ENCODE measurements at places on chromosomes 7 and 10. TPM values are rescaled to one million over a fixed set of nuclear protein-coding genes. Genes with fewer than 3 reads are reported as not detected.
A peak's percentile ranks its signal among the peaks of the same experiment; 100 is the strongest.

Gene RARRES2
- total RNA-seq, result 124 TPM

Gene CTAGE4
- 63.3 TPM for total RNA-seq

Gene MRPS24
- 63.3 TPM for total RNA-seq

GRCh38 chr7:80781561-80781979 is 137.3 kb downstream of the SEMA3C start:
- DNase-seq, result peak; percentile 22

- no peak for DNase-seq
These were observed 43.3 kb upstream of the MTURN start for GRCh38 chr7:30091491-30091912.

DNA sequence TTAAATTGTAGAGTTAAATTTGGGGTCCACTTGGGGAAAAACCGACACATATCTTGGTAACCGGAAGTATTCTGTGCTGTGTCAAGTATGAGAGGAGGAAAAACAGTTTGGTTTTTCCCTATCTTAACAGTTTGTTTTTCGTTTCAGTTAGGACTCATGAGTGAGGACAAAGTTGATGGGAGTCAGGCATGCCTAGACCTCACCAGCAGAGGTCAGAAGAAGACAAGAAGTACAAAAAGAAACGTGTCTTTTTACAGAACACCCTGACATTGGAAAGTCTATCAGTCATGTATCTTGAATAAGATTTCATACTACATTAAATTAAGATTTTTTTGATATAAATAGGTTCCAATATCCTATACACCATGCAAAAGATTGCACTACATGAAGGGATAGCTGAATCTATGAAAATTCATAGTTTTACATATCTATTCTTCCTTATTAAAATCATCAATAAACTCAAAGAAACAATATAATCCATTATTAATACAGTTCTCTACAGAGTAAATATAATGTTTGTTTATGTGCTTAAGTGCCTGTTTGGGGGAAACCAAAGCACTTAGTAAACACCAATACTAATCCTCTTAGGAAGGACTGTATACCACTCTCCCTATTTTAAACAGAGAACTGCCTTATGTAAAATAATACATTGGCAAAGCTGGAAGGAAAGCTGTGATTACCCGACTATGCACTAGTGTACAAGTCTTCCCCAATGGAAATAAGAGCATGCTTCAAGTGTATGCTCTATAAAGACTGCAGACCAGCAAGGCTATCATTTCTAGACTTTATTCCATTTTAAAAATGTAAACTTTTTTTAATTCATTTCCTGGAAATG is 95.6 kb downstream of the USP6NL start:
- DNase-seq, result peak; percentile 54

DNA sequence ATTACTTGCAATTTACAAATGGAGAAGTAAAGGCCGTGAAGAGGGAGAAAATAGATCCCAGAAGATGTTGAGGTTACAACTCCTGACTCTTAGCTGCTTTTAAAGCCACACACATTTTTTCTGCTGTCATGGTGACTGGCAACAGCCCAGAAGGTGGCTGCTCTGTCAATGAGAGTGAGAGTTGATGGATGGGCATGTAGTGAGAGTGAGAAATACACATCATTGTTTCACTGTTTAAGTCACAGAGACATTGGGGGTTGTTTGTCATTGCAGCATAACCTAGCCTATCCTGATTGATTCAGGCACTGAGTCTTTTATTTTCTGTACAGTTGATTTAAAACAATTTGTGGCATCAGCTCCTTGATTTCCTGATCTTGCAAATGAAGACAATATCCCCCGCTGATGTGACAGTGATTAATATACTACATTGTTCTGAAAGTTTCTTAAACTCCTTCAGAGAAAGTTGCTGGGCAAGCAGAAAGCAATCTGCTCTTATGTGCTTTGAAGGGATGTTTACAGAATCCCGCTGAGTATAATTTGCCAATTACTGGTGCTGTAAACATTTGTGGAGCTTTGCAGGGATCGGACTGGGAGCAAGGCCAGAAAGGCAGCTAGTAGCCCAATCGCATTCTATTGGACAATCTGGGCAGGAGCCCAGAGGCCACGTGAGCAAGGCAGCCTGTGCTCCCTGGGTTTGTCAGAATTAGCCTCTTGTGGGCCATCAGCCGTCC is 229.6 kb downstream of the PRPF18 start:
- peak; percentile 58 for DNase-seq

DNA sequence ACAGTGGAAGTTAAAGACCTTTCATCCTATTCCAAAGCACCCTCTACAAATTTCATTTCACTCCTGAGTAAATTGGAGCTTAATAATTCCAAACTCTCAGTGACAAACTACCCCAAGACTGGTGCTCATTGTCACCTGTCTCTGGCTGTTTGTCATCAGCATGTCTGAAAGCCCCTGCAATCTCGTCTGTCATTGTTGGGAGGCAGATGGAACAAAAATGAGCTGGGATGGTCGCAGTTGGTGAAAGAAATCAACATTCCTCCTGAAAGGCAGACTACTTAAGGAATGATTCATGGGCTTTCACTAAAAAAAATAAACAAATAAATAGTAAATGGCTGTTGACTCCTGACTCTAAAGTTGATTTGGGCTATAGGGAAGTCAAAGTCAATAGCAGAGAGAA is 69.7 kb upstream of the PALS2 start:
- DNase-seq, result no peak

DNA sequence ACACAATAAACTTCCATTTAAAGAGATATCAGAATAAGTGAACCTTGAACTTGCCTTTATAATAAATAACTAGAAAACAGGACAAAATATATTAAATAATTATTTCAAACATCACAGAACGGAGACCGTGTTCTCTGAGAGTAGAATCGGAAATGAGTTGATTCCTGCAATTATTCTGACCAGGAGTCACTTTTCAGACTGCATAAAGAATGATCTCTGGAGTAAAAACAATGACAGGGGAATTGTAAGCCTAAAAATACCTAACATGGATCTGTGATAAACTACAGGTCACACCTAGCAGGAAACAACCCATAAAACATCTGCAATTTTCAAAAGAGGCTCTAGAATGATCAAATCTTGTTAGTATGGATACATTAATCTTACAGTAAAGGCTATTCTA is 577.5 kb upstream of the SORCS1 start:
- DNase-seq, result no peak

- peak; percentile 14 for DNase-seq
These were observed 2.2 kb downstream of the FZD8 start for GRCh38 chr10:35639728-35640401.

DNA sequence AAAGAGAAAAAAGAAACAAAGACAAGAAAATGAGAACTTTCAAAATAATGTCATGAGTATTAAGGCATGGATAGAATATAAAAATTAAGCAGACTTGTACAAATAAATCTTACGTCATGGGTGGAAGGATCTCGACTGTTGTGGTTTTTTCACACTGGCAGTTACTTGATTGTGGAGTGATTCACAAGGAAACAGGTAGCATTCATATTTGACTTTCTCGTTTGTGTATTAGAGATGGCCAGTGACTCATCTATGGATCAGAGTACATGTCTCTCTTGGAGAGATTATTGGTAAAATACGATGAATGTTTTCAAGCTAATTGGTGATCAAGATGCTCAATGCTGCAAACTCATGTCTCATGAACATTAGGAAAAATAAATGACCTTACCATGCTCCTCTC is 564.3 kb downstream of the GATA3 start:
- no peak for DNase-seq

DNA sequence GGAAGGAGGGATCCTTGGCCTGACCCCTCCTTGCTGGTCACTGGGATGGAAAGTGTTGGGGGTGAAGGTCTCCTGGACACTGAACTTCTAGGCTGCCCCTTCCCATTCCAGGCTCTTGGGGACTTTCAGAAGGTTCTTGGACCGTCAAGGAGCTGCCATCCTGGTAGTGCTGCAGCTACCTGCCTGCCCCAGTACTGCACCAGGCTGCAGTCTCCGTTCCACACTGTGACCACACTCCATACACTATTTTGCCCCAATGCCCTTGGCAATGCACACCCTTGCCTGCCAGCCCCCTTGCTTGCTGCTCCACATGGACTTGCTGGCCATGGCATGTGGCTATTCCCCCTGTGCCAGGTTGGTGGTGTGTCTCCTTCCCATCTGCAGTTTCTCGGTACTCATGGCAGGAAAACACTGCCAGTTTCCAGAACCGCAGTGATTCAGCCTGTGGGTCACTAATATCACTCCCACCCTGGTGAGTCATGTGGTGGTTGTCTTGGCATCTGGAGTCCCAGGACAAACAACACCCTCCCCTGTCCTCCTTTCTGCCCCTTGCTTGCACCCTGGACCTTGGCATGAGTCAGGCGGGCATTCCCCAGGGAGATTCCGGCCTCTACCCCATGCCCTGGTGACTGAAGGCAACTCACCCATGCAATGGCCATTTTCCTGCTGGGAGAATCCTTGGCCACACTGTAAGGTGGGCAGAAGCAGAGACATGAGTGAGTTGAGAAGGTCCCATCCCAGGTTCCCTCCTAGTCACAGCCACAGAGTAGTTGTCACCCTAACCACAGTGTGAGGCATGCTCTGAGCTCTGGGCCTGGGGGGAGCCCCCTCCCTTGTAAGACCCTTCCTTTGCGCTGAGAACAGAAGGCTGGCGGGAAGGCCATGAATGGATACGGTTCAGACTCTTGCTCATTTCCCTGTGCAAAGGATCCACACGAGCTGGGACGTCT is 32.8 kb downstream of the GOLGA7B start:
- no peak for DNase-seq

GRCh38 chr10:127399668-127400067 is 149.4 kb upstream of the NPS start:
- no peak for DNase-seq

DNA sequence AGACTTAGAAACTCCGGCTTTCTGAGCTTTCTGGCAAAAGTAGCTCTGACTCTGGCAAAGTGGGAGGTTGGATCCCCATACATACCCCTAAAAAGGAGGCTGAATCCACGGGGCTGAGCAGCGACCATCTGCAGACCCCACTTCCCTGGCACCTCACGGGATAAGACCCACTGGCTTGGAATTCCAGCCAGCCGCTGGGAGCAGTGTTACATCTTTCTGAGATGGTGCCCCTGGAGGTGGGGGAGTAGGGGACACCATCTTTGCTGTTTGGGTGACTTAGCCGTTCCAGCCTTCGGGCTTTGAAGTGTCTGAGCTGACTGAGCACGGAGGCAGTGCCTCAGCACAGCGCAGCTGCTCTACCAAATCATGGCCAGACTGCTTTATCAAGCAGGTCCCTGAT is 45.0 kb upstream of the GRM3 start:
- DNase-seq, result no peak

DNA sequence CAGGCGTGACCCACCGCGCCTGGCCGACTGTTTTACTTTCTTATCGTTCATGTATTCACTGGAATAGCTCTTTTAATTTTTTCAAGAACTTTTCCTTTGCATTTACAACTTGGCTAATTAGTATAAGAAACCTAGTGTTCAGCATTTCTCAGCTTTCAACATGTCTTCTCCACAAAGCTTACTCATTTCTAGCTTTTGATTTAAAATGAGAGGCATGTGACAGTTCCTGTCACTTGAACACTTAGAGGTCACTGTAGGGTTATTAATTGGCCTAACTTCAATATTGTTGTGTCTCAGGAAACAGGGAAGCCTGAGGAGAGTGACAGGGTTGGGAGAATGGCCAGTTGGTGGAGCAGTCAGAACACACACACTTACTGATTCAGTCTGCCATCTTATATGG is 125.1 kb upstream of the GPR22 start:
- DNase-seq, result no peak

DNA sequence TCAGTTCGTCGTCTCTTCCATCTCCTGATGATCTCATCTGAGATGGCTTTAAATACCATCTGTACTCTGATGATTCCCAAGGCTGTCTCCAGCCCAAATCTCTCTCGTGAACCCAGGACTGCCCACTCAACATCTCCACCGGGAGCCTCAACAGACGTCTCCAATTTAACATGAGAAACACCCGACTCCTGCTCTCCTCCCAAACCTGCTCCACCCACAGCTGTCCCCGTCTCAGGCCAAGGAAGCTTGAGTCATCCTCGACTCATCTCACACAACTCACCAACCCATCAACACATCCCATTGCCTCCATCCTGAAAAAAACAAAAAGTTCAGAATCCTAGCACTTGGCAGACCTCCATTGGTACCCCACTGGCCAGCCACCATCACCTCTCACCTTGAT is 29.7 kb upstream of the CALN1 start:
- no peak for DNase-seq

DNA sequence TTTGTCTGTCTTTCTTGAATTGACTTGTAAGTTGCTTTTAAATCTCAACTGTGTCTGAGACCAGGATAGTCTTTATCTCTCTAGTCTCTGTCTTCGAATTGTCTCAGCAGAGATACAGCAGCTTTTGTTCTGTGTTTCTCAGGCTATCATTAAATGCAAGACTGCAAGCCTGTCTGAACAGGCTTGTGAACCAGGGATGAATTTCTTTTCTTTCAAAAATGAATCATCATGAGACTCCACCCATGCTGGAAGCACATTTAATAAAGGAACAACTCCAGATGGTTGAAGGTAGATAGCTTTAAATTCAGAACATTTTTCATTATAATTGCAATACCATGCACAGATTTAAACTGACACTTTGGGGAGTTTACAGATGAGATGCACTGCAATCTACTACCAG is 155.9 kb downstream of the SEC23IP start:
- no peak for DNase-seq

DNA sequence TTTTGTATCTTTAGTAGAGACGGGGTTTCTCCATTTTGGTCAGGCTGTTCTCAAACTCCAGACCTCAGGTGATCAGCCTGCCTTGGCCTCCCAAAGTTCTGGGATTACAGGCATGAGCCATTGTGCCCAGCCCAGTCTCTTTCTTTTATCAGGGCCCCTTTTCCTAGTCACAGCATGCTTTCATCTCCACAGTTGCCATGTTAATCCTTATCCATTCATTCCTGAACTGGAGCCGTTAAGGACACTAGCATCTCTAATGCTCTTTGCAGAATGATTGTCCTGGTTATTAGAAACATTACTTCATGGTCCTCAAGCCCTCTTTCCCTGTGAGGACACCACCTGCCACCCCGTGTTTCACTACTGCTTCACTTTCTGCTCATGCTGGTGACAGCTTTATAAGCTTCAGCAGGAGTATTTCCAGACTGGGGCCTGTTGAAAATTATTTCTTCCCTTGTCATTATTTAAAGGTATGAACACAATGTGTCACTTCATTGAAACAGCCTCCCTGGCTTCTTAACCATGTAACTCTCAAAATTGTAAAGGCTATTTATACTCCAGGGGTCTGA is 313.9 kb downstream of the BMPER start:
- no peak for DNase-seq

DNA sequence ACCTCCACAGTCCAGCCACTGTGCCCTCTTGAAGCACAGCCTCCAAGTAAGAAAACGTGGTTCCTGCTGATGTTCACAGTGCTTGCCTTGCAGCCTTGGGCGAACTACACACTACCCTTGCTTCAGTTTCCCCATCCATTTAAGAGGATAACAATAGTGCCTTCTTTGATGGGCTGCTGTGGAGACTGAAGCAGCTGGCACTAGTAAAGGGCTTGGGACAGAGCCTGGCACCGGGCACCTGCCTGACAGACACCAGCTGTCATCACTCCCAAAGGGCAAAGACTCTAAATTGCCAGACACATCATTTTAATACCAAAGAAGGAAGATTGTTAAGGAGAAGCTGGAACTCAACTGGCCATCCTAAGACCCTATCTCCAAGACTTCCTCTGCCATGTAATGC is 3.1 kb upstream of the C10orf90 start:
- DNase-seq, result no peak
